ENCODE measurements at places on chromosomes 1 and 21.

DNA sequence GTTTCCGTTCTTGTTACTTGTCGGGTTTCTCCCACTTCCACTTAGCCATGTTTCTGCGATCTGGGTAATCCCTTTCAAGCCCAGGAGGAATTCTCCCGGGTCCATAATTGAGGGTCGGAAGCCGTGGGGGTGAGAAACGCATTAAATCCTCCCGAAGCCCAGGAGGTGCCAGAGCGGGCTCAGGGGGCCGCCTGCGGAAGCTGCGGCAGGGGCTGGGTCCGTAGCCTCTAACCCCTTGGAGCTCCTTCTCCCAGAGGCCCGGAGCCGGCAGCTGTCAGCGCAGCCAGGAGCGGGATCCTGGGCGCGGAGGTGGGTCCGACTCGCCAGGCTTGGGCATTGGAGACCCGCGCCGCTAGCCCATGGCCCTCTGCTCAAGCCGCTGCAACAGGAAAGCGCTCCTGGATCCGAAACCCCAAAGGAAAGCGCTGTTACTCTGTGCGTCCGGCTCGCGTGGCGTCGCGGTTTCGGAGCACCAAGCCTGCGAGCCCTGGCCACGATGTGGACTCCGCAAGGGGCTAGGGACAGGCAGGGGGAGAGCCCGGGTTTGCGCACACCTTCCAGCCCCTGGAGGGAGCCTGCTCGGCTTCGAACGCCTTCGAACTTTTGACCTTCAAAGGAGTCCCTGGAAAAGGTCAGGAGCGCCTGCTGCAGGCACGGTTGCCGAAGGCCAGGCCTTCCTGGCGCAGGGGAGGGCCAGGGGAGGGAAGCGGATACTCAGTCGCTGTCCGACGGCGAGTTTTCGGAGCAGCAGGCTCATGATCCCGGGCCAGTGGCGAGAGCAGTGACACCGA, 1.7 kb upstream of the SIM2 start:
- no peak for DNase-seq

- DNase-seq, result no peak
Observed at GRCh38 chr1:223374064-223374610, 10.2 kb upstream of the SUSD4 start.

- no peak for DNase-seq
Observed at GRCh38 chr1:174052621-174053020, 30.5 kb upstream of the RC3H1 start.

DNA sequence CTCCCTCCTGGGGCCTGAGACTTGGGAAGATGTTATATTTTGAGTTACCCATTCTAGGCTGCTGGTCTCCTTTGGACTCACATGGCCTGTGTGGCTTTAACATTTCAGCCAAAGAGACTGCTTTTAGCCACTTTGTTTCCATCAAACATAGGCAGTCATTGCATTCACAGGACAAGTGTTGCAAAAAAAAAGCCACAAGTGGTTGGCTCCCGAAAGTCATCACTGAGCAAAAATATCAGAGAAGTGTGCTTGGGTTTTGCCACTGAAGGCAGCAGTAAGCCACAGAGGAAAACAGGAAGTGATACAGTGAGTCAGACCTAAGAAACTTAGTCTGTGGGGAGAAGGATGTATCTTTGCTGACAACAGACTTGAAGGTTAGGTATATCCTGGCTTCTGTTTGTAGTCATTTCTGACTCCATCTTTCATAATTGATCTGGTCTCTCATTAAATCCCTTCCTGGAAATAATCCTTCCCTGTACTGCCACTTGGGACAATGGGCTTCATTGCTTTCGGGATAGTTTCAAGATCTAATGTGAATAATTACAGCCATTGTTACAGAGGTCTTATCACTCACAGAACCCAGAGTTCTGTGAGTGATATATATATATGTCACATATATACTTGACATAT, 80.9 kb downstream of the COLGALT2 start:
- DNase-seq, result no peak

- DNase-seq, result no peak
Observed at GRCh38 chr1:86846164-86846647, 67.7 kb downstream of the SELENOF start.

GRCh38 chr1:2073382-2074230, 23.4 kb downstream of the PRKCZ start:
- DNase-seq, result no peak

Data from activated T-helper 1 cell treated with anti-CD3 and anti-CD28 coated beads, Interleukin-2, amount 50 U/mL, for 16 hours (primary cell).